ENCODE measurements at places on chromosomes 4 and X. TPM values are rescaled to one million over a fixed set of nuclear protein-coding genes. Genes with fewer than 3 reads are reported as not detected.

Gene FANCB
- total RNA-seq, result 1.8 TPM

Gene LDOC1
- total RNA-seq, result 6.2 TPM

Gene CYBB
- not detected for total RNA-seq

Gene BTK
- total RNA-seq, result under 0.01 TPM

Gene ELOVL6
- total RNA-seq, result 1.1 TPM

Gene QRFPR
- total RNA-seq, result 0.90 TPM
